ENCODE measurements at places on chromosomes 6 and 20.

GRCh38 chr6:62446647-62447316 lies 160.8 kb upstream of the KHDRBS2 start:
- DNase-seq = no peak

DNA sequence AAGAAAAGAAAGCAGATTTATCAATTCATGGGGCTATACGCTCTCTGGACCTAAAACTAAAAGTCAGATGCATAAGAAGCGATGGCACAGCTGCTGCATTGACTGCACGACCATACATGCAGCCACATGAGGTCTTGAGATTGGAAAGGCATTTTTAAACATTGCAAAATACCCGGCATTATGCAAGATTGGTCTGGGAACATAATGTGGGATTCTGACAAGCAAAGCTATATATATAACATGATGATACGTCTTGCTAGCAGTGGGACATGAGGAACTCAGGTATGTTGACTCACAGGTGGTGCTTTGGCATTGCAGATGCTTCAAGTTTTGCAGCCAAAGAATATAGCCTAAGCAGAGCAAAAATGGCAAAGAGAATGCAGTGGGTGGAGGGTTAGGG lies 55.1 kb downstream of the SAMD3 start:
- DNase-seq = no peak

DNA sequence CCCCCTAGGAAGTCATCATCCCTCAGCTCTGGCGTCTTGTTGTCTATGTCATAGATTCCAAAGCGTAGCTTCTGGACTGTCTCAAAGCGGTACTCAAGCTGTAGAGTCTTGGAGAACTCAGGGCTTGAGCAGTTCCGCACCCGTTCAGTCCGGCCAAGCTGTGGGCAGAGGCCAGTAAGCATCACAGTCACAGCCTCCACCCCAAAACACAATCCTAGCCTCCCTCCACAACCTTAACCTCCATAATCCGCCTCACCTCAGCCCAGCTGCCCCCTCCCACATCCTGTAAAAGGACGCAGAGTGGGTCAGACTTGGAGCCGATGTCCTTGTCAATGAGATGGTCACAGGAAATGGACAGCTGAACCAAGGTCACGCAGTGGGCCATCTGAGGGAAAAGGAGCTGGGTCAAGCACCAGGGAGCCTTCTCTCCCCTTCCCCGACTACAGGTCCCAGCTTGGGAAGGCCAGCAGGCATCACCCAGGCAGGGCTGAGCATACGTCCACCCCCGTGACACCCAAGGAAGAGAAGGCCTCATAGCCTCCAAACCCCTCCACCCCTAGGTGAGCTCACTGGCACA lies 17.0 kb downstream of the SPAG4 start:
- DNase-seq = no peak

GRCh38 chr6:150667977-150668716 lies 68.5 kb downstream of the PLEKHG1 start:
- peak; percentile 50 for DNase-seq

DNA sequence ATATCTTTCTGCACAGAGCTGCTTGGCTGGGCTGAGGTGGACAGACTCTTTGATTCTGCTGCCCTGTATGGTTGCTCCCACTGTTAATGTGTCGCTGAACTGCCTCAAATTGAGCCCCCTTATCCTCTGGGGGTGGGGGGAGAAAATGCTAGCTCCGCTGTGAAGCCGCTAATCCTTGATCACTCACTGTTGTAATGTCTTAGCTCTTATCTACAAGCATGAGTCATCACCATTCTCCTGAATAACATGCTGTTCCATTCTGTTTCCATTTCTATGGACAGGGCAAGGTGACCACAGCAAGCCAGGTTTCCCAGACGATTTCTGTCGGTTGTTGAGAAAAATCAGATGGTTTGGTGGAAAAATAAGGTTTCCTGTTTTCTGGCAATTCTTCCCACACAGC lies 218.4 kb upstream of the GGTLC1 start:
- no peak for DNase-seq

GRCh38 chr6:150613269-150613668 lies 13.6 kb downstream of the PLEKHG1 start:
- no peak for DNase-seq

- no peak for DNase-seq
Observed at GRCh38 chr6:57315111-57315510, 2.3 kb upstream of the PRIM2 start.

Measured in SJSA1 (cell line).